Fibroblast of skin of back (primary cell): ENCODE measurements at places on chromosomes 16 and 17.

DNA sequence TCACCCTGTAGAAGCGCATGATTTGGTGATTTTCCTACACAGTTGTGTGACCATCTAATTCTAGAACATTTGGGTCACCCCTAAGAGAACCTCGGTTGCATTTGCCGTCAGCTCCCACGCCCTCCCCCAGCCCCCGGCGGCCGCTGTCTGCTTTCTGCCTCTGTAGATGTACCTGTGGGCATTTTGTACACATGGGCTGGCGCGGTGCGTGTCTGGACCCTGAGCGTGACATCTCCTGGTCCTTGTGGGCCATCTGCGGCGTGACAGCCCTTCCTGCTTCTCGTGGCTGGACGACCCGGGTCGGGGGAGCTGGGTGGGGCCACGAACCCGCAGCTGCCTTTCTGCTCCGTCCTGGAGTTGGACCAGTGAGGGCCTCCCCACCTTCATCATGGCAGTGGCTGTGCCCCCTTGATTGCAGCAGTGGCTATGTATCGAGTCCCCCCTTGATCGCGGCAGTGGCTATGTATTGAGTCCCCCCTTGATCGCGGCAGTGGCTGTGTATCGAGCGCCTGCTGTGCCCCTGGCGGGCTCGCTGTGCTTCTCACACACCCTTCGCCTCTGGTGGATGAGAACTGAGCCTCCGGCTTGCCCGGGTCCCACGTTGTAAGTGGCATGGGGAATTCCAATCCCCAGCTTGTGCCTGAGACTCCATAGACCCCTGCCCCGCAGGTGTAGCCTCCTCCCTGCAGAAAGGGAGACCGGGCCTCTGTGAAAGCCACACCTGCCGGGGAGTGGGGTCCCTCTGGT is 24.1 kb downstream of the GSE1 start:
- DNase-seq = no peak

DNA sequence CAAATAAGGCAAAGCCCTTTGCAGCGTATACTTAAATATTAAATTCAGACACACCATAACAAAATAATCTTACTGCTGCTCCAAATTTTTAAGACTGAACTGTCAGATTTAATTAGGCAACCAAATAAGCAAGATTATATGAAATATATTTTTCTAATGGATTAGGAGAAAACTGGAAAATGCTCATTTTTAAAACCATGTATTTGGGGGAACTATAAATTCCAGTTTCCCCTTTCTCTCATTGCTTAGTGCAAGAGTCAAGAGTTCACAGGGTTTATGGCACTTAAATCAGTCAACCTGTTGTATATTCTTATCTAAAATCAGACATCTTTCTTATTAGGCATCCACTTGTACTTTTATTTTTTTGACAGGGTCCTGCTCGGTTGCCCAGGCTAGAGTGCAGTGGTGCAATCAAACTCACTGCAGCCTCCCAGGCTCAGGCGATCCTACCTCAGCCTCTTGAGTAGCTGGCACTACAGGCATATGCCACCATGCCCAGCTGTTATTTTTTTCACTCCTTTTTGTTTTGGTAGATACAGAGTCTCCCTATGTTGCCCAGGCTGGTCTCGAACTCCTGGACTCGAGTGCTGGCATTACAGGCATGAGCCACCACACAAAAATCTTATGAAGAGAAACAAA is 2.1 kb upstream of the KANSL1 start:
- DNase-seq = no peak

DNA sequence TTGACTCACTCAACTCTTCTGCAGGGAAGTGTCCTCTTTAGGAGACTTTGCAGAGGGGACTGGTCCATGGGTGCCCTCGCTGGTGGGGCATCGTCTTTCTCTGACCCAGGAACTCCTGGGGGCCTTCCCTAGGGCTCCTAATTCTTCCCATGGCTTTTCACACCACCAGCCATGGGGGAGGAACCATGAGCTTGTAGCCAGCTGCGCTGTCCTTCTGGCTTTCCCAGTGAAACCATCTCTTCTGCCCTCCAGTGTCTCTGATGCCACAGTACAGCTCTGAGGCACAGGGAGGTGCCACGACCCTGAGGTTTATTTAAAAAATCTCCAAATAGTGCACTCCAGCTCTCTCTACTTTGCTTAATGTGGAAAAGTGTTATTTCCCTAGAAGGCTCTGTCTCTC is 78.6 kb downstream of the SDR42E1 start:
- no peak for DNase-seq

GRCh38 chr17:48735062-48735351 is 6.5 kb upstream of the HOXB13 start:
- no peak for DNase-seq

DNA sequence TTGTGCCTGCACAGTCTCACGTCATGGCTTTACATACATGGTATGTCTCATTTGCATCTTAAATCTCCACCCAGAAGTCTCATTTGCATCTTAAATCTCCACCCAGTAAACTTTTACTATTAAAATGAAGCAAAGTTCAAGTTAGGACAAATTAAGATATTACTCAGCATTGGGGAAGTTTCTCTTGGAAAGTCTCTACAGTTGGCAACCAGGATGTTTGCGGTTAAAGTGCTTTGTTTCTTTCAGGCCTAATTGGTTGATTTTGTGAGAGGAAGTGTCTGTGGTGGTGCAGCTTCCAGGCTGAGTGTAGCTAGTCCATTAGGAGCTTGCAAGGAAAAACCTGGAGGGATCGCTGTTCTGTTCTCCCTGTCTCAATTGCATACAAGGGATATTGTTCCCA is 1373.3 kb upstream of the GOT2 start:
- DNase-seq = peak; percentile 71

GRCh38 chr17:68906638-68907037 is 48.6 kb downstream of the ABCA8 start:
- peak; percentile 2 for DNase-seq

DNA sequence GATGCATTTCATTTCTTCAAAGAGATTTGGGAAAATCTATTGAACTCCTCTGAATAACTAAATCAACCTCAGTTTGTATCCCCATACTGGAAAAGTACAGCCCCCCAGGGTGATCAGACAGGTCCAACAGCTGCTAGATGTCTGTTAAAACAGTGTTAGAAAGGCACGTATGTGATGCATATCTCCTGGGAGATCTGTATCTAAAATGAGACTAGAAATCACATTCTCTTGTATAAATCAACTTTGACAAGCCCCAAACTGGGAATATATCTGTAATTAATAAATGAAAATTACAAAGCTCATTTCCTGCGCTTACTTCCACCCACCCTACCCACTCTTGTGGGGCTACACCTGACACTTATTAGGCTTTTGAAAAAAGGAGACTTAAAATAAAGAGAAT is 3.8 kb upstream of the KIF2B start:
- no peak for DNase-seq

DNA sequence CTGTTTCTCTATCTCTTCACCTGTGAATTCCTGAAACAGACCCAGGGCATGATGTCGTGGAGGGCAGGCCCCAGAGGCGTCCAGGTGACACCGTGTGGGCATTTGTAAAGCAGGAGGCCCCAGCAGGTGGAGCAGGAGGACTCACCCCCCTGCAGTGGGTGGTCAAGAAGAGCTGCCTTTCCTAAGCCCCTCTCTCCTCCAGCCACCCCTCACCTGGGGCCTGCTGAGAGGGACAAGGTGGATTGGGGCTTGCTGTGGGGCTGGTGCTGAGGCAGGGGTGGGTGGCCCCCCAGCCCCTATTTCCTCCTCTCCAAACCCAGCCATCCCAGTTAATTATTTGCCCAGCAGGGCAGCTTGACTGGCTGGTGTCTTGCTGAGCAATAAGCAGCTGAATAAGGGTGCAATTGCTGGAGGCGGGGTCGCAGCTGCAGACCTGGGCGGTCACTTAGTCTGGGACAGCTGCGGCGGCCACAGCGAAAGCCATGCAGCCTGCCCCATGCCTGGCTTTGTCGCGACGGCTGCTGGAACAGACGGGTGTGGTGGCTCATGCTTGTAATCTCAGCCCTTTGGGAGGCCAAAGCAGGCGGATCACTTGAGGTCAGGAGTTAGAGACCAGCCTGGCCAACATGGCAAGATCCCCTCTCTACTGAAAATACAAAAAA is 56.4 kb downstream of the JPH3 start:
- DNase-seq = no peak

DNA sequence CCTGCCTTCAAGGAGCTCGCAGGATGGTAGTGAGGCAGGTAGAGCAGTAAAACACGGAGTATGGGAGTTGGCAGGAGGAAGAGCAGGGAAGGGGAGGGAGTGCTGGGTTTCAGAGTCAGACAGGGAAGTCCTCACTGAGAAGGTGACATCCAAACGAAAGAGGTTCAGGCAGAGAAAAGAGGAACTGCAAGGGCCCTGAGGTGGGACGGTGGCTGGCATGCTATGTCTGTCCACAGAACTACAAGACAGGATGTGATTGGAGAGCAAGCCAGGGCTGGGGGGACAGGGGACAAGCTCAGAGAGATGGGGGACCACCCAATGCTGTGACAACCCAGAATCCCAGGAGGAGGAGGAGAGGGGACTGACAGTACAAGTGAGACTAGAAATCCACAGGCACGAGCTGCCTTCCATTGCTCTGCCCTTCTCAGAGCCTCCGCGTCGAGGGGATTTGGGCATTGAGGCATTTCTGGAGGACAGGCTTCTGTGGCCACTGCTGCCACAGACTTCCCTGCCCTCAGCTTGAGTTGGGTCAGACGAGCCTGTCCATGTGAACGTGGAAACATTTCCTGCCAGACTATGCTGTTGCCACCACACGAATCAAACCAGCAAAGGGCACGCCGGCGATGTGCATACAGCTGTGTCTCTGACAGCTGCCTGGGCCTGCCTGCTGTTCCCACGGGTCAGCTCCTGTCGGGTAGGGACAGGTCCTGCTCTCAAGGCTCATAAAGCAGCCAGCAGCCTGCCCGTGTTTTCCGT is 100.1 kb downstream of the RAB11FIP4 start:
- no peak for DNase-seq

- peak; percentile 49 for DNase-seq
These were observed 70.1 kb downstream of the NLK start for GRCh38 chr17:28112606-28113005.

GRCh38 chr17:63476854-63477479 is at the start of gene ACE:
TSS of gene ACE (plus strand) at chr17:63477061. CDS start at chr17:63477095, 34 bp downstream.
- no peak for DNase-seq

DNA sequence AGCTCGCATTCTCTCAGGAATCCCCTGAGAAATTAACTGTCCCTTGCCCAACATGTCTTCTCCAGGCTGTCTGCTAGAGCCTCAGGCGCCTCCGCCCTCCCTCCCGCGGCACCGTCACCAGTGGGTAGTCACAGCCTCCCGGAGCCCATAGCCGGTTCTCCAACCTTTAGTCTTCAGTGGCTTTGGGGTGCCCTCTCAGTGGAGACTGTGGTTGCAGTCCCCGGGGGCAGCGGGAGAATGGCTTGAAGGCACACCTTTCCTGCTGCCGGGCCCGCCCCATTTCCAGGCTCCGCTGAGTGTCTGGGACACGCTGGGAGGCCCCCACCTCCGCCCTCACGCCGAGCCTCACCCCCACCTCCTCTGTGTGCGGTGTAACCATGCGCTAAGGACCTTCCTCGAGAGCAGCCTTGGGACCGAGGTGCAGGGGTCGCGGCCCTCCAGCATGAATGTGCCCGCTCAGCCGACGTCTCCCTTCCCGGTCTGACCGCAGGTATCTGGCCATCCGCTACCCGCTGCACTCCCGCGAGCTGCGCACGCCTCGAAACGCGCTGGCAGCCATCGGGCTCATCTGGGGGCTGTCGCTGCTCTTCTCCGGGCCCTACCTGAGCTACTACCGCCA is 1.7 kb downstream of the GALR2 start:
- no peak for DNase-seq

GRCh38 chr16:14409563-14409962 is 220.5 kb downstream of the PARN start:
- DNase-seq = peak; percentile 99
